ENCODE measurements at places on chromosomes 1 and 21.

DNA sequence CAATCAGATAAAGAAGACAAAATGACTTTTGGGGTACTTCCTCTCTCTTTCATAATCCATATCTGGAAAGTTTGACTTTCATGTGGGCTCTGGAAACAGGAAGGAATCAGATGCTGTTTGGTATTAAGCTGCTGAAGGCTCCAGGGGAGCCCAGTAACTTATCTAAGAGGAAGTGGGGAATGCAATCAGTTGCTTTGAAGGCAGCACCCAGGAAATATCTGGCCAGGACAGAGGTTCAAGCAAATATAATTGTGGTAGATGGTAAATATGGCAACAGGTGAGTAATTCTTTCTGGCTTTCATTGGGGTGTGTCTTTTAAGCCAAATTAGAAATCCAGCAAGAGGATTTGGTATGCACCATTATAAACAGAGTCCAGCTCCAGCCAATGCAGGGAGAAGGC lies 44.4 kb downstream of the COLGALT2 start:
- DNase-seq, result no peak

GRCh38 chr1:183237046-183237445 lies 51.0 kb downstream of the LAMC2 start:
- no peak for DNase-seq

GRCh38 chr1:150002217-150002616 lies 8.3 kb downstream of the OTUD7B start:
- no peak for DNase-seq

- no peak for DNase-seq
These were observed 625.9 kb upstream of the PKN2 start for GRCh38 chr1:88058205-88058604.

DNA sequence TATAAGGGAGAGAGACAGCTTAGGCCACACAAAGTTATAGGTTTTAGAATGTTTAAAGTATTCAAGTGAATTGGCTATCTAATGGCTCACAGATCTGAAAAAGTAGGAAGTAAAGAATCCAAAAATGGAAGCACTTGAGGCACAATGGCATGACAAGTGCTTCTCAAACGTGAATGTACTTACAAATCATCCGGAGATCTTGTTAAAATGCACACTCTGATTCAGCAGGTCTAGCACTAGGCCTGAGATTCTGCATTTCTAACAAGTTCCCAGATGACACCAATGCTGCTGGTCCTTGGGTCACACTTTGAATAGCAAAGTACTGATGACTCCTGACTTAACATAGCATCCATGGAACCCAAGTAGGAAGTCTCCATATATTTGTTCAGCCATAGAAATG lies 20.9 kb upstream of the AGL start:
- no peak for DNase-seq

GRCh38 chr1:205351984-205352713 lies 4.6 kb downstream of the KLHDC8A start:
- DNase-seq, result no peak

GRCh38 chr1:200342511-200343311 lies 67.1 kb downstream of the ZNF281 start:
- no peak for DNase-seq

DNA sequence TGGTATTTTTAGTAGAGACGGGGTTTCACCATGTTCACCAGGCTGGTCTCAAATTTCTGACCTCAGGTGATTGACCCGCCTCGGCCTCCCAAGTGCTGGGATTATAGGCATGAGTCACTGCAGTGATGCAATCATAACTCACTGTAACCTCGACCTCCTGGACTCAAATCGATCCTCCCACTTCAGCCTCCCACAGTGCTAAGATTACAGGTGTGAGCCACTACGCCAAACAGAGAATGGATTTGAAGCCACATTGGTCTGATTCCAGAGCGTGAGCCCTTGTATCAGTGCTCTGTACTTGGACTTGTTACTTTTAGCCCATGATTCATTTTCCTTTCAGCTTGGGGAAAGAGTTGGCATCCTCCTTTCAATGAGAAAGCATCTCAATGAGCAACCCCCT lies 14.9 kb upstream of the ZNF683 start:
- no peak for DNase-seq

DNA sequence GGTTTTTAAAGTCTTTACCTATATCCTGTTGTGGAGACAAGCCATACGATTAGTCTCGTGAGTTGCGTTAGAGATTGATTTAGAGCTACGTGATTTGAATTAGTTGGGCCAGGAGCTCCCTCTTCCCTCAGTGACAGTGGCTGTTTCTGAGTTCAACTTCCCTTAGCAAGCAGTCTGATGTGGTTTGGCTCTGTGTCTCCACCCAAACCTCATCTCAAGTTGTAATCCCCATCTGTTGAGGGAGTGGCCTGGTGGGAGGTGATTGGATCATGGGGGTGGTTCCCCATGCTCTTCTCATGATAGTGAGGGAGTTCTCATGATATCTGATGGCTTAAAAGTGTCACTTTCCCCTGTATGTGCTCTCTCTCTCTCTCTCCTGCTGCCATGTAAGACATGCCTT lies 192.9 kb upstream of the PTGFR start:
- no peak for DNase-seq

DNA sequence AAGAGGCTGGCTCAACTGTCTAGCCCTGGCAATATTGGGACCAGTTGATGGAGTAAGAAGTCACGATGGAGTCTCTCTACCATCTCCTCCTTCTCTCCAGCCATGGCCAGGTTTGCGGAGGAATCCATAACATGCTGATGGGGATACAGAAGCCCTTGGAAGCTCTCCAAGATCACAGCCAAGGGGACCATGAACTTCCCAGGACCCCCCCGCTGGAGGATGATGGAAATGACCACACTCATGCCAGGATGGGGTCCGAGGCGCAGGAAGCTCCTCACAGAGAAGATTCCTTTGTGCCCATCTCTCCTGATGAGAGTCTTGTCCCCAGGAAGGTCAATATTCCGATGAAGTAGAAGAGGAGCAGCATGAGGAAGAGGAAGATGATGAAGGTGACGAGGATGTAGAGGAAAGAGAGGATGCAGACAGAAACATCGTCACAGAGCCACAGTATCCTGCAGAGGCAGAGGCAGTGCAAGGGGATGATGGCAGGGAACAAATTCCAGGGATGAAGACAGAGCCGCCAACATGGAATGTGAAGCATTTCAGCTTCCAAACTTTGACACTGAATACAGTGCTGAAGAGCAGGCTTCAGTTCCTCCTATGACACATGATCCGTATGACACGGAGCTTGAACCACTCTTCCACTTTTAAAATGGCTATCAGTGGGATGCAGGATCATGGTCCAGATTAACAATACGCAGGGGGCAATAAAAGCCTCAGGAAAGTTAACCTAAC lies 57.9 kb upstream of the EDN2 start:
- no peak for DNase-seq

GRCh38 chr1:197463142-197463541 lies 195.1 kb downstream of the CRB1 start:
- DNase-seq, result no peak

GRCh38 chr1:39646232-39647081 lies 7.0 kb upstream of the HEYL start:
- DNase-seq, result no peak

- DNase-seq, result no peak
These were observed 118.7 kb upstream of the CD34 start for GRCh38 chr1:208029381-208030287.

- no peak for DNase-seq
These were observed 65.4 kb downstream of the AK4 start for GRCh38 chr1:65213271-65214023.

DNA sequence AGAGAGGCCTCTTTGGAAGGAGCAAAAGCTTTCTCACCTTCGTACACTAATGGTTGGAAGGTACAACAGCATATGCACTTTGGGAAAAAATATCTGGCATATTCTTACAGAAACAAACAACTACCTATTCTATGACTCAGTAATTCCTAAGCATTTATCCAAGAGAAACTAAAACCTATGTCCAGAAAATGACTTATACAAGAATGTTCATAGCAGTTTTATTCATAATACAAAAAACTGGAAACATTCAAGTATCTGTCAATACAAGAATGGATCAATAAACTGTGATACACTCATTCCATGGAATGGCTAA lies 8.2 kb downstream of the NBPF1 start:
- no peak for DNase-seq

GRCh38 chr1:200346700-200347099 lies 63.1 kb downstream of the ZNF281 start:
- DNase-seq, result no peak

GRCh38 chr1:89910780-89911179 lies 84.1 kb upstream of the ZNF326 start:
- no peak for DNase-seq

DNA sequence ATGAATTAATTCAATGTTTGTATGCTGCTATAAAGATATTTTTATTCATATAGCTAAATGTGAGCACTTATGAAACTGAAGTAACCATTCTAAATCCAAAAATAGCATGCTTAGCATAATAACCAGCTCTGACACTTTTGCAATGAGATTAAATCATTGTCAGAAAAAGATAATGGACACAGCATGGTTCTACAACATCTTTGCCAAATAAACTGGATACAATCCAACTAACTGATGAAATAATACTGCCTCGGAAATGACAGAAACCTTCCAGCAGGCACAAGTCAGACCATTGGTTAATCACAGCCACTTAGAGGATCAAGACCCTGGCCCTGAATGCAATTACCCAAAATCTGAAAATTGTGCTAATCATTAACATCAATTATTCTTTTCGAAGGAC lies 592.7 kb upstream of the ADGRL4 start:
- no peak for DNase-seq

- no peak for DNase-seq
These were observed 8.1 kb upstream of the INAVA start for GRCh38 chr1:200886594-200886993.

- no peak for DNase-seq
These were observed 51.0 kb downstream of the SYDE2 start for GRCh38 chr1:85149805-85150204.

DNA sequence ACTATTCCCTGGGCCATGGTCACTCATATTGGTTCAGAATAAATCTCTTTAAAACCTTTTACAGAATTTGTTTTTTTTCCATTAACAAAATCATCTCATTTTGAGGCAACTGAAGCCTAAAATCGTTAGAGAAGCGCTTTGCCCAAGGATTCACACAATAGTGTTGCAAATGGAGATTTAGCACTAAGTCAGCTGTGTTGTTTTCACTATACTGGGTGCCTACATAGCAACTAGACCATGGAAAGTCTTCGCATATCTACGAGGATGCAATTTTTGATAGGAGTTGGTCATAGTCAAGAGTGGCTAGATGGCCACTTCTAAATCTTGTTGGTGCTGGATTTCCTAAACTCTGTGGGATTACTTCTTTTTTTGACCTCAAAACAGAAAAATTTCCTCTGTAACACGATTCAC lies 530 bp upstream of the TIPRL start:
- no peak for DNase-seq

GRCh38 chr1:162878000-162878596 lies 17.1 kb upstream of the CCDC190 start:
- DNase-seq, result no peak

GRCh38 chr21:28704746-28705145 lies 287.9 kb downstream of the LTN1 start:
- DNase-seq, result no peak

- DNase-seq, result no peak
These were observed 33.4 kb downstream of the KRTAP10-1 start for GRCh38 chr21:44506279-44507255.

- DNase-seq, result no peak
These were observed 135.6 kb upstream of the SYT6 start for GRCh38 chr1:114289306-114289705.

DNA sequence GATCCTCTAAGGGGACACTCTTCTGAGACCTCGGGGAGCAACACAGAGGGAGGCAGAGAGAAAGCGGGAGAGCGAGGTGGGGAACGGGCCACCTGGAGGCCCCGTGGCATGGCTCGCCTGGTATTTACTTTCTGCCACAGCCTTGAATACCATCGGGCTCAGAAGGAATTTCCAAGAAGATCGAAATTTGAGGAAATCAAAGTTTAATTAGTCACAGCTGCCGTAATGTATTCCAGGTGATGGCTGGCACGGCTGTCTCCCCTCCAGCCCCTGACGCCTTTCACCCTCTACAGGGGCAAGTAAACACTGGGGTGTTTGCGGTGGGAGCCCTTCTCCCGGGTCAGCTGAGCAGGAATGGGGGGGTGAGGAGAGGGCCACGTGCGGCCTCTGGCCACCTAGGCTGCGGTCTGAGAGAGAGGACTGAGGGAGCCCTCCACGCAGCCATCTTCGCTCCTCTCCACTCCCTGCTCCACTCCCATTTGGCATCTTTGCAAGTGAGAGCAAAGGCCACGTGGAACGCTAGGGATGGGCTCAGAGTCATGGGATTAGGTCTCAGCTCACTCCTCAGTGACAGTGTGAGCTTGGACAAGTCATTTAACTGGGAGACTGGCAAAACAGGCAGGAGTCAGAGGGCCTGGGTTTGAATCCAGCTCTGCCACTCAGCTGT lies 125.2 kb downstream of the SYF2 start:
- no peak for DNase-seq

GRCh38 chr1:223189903-223190724 lies 47.1 kb upstream of the TLR5 start:
- peak; percentile 38 for DNase-seq

GRCh38 chr1:11285883-11286734 lies 13.1 kb downstream of the UBIAD1 start:
- no peak for DNase-seq

- DNase-seq, result no peak
These were observed 1.8 kb downstream of the WNT3A start for GRCh38 chr1:228008391-228009115.

DNA sequence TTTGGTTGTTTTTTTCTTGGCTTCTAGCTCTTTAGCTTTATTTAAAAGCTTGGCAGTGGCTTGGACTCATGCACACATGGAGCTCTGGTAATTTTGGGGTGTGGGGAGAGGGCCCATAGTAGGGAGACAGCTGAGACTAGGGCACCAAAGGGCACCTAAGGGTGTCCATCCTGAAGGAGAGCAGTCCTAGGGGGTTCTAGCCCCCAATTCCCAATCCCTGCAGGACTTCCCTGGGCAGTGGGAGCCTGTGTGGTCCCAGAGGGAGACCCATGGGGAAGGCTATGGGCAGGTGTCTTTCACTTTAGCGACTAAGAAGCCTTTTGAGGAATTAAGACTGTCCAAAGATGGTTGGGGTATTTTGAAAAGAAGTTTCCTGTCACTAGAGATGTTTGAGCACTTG lies 6.9 kb downstream of the CYP4B1 start:
- no peak for DNase-seq

GRCh38 chr1:86504137-86504479 lies 35.4 kb downstream of the CLCA1 start:
- no peak for DNase-seq

DNA sequence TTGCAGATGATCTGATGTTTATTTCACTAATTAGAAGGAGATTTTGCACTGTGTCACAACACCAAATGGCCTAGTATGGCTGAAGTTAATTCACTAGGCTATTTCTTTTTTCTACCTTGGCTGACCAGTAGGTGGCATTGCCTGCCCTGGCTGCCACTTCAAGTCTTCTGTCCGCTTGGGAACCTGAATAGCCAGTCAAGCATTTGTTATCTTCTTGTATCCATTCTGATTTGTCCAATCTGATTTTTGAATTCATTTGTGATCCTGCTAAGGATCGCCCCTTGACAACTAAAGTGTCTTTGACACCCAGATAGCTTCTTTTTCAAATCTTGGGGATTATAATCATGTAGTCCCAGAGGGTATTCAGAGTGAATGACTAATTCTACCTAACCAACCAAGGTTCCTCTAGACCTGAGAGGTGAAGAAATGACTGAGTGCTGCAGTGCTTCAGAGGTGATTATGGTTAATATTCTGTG lies 99.4 kb downstream of the GIPC2 start:
- DNase-seq, result no peak

GRCh38 chr1:81880781-81881180 lies 80.0 kb downstream of the ADGRL2 start:
- no peak for DNase-seq

- DNase-seq, result no peak
These were observed 23.0 kb upstream of the ZBTB40 start for GRCh38 chr1:22428672-22429071.
